ENCODE measurements at places on chromosomes 4 and X.

DNA sequence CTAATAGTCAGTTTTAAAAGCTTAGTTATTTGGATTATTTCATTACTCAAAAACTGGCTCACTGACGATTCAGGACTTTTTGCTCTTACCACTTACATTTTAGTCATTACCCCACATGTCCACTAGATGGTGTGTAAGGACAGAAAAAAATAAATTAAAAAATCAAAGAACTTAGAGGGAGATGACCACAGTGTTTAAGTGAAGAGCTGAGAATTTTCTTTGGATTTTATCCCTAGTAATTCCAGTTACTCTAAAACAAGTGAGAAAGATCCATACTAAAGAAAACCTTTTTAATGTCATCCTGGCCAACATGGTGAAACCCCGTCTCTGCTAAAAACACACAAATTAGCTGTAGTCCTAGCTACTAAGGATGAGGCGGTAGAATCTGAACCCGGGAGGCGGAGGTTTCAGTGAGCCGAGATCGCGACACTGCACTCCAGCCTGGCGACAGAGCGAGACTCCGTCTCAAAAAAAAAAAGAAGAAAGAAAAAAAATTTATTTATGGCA lies 26.4 kb upstream of the TMPRSS11B start:
- no peak for DNase-seq

DNA sequence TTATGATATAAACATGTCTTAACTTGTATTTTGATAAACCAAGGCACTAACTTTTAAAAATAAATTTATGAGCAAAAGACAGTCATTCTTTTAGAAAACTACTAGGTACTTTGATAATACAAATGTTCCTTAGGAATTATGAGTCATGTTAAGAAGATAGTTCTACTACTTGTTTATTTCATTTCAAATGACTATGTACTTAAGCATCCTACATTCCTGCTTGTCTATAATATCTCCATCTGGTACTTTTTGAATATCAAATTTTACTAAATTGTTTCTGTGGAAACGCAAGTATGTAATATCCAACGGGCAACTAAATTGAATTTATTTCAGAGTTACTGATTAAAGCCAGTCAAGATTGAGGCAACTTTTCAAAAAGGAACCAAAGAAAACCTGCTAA lies 61.8 kb downstream of the CAMK2D start:
- no peak for DNase-seq

DNA sequence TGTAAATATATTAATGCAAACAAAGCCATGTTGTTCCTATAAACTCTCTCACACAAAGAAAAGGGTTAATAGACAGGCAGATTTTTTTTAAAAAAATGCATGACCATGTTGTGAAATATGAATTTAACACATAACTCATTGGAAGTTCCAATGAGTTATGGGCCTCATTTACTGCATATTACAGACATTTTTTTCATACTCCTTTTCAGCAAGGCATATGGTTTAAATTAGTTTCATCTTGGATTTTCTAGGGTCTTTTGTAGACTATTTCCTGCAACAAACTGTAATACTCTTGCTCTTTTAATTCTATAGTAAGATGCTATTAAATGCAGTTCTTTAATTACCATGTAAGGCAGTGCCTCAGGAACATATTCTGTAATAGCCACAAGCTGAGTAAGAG lies 323.1 kb downstream of the GBA3 start:
- no peak for DNase-seq

DNA sequence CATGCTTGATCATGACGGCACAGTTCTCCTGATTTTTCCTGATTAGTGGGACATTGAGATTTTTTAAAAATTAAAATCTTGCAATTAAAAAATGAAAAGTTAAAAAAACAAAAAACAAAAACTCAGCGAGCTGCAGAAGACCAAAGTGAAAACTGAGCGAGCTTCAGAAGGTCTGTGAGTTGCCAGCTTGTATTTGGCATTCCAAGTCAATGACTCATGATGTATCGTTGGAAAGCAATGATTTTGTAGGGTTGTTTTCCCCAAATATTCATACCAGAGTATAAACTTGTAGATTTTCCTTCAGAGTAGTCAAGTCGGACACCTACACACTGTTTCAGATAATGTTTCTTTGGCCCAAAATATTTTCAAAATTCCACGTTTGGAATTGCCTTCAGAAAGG lies 76.9 kb downstream of the LRRC66 start:
- DNase-seq, result no peak

- DNase-seq, result no peak
Measured at GRCh38 chr4:81030061-81030980, at the start of gene BMP3. Gene BMP3 (plus strand): TSS chr4:81030708. CDS start chr4:81031285, 577 bp downstream.

DNA sequence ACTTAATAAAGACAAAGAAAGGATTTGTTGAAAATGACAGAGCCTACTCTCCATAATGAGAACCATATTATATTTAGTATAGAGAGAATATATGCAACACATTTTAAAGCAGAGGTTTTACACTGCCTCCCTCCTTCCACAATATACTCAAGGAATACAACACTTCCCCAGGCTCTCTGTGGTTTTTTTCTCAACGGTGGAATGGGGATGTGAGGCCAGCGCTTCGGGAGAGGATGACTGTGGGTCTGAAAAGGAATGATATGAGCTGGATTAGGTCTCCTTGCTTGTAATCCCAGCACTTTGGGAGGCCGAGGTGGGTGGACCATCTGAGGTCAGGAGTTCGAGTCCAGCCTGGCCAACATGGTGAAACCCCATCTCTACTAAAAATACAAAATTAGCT lies 348.7 kb upstream of the KLF3 start:
- no peak for DNase-seq

GRCh38 chr4:36165631-36166005 lies 78.7 kb downstream of the ARAP2 start:
- DNase-seq, result no peak

DNA sequence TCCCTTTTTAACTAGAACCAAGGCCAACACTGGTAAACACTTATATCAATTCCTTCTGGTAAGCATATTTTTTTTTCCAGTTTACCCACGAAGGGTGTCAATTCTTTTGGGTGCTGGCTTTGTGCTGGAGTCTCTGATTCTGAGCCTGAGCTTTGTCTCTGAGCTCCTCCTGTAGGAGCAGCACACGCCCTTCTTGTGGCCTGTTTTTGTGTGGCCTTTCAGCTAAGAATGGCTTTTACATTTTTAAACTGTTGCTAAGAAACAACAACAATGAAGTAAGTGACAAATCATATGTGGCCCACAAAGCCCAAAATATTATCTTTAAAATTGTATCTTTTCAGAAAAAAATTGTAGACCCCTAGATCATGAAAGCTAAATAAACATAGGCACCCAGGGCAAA lies 98.0 kb upstream of the TBC1D9 start:
- DNase-seq, result no peak
